ENCODE measurements at places on chromosomes 1 and 21. TPM values are rescaled to one million over a fixed set of nuclear protein-coding genes. Genes with fewer than 3 reads are reported as not detected.

Gene GJA4
- not detected for total RNA-seq

Gene RPTN
- total RNA-seq: not detected

Gene SMIM1
- 1.6 TPM for total RNA-seq

Gene SLAMF8
- 0.09 TPM for total RNA-seq

Gene FABP3
- not detected for total RNA-seq

Gene IVL
- 0.09 TPM for total RNA-seq

Gene CELA3A
- not detected for total RNA-seq

Gene HCRTR1
- not detected for total RNA-seq

Gene TRPM2
- 7.8 TPM for total RNA-seq

Gene ERICH3
- total RNA-seq: not detected

Gene FMO4
- 0.51 TPM for total RNA-seq

Gene LAMB3
- total RNA-seq: 19.4 TPM

Gene MFN2
- total RNA-seq: 34.3 TPM

Gene MNDA
- total RNA-seq: not detected

Gene SLC1A7
- 0.04 TPM for total RNA-seq

Gene IFNLR1
- total RNA-seq: 0.88 TPM

Gene NBPF10
- 1.4 TPM for total RNA-seq

Gene NTMT2
- not detected for total RNA-seq

Gene IGSF5
- not detected for total RNA-seq

All from A549 treated with dexamethasone at 1 μM for 4 hours (cell line).